ENCODE measurements at places on chromosomes 2 and 18.

DNA sequence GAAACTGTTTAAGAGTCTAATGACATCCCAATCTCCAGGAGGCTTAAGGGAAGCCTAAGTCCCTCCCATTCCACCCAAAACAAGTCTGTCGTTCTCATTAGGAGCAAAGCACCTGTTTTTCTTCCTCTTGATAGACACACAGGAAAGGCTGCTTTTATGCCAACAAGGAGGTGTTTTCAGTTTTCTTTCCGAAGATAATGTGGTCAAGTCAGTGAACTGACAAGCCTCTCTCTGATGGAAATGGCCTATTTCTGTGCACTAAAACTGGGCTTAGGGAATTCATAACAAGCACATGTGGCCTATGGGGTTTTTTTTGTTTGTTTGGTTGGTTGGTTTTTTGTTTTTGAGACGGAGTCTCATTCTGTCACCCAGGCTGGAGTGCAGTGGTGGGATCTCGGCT, 36.2 kb downstream of the FBLN7 start:
- no peaks in the 10 kb centered on the region for H3K36me3 ChIP-seq
- no peak for DNase-seq
- no peaks in the 10 kb centered on the region for H3K27me3 ChIP-seq
- no peak overlapping the region for H3K4me3 ChIP-seq
- H3K4me1 ChIP-seq = peaks cover 3% of the 10 kb centered on the region

DNA sequence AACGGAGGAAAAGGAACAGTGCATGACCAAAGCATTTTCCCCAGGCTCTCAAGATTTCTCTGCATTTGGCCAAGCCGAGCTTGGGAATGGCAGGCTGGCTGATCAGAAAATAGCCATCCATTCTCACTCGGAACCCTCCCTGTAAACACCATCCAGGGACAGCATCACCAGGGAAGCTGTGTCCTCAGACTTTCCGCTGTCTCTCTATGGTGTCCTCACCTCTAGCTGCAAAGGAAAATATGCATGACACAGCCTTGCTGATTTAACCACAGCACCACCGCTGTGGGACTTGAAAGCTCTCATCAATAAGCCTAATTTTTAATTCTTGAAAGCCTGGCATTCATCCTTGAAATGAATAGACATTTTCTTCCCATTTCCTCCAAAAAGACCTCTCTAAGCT, 311.7 kb downstream of the EIPR1 start:
- H3K27ac ChIP-seq = no peak overlapping the region
- H3K4me1 ChIP-seq = no peaks in the 10 kb centered on the region
- no peak for DNase-seq
- no peak overlapping the region for H3K4me3 ChIP-seq
- no peaks in the 10 kb centered on the region for H3K27me3 ChIP-seq

DNA sequence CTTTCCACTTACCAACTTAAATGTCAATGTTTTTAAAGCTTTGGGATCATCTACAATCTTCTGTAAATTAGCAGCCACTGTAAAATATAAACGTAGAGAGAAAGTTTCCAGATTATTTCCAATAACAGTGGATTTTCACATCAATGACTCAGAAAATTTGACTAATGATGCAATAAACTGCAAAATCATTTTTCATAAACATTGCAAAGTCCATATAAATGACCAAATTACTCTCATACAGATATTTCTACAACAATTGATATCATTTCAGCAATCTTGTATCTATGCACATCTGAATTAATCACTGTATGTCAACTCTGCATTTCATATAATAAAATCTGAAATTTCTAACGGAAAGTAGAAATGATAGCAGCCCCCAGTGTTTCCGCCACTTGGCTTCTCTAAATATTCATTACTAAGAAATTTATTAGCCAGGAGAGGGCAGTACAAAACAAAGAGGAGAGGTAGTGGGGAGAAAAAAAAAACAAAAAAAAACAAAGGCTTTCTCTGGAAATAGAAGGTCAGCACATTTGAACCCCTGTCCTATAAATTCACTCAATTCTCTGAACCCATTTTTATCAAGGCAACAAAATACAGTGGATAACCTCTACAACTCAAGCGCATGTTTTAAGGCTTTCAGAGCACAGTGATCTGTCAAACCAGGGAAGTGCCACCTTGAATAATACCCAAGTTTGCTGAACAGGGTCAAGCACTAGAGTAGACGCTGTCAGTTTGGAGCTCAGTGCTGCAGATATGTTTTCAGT, 282.6 kb downstream of the STK39 start:
- H3K36me3 ChIP-seq = peaks cover 20% of the 10 kb centered on the region
- no peaks in the 10 kb centered on the region for H3K27me3 ChIP-seq

DNA sequence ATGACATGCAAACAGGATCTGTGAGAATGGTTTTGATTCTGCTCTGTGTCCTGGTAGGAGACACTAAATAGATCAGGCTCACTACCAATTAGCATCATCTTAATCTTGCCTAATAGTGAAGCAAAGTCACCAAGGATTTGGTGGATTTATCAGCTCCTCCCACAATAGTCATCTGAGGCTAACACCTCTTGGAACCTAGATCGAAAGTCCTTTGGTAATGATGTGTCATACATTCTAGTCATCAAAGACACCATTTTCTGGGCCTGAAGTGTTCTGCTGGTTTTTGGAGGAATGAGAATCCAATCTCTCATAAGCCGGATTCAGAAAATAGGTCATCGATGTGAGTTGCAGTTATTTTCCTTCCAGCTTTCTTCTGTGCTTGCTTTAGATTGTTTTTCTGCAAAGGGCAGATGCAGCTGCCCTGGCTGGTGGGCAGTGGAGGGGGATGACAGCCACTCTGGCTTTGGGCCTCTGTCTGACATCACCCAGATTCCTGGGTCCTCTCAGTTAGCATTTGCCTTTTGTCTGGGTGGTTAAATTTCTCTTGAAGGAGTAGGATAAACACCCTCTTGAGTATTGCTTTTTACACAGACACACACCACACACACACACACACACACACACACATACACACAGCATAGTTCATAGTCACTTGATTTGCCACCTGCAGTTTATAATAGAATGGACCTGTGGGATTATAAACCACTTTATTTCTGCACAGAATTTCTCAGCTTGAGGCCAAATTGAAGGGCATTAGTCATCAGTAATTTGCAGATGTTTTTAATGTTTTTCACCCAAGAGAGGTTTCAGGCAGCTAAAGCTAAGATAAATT, at the start of gene MYO3B:
MYO3B (plus strand) TSS at position 198 of the 832 bp plus-strand sequence; CDS start at position 339, 141 bp downstream.
- H3K27ac ChIP-seq = no peak within 1 kb of the TSS
- peaks cover 10% of the 10 kb centered on the region for H3K4me1 ChIP-seq
- H3K27me3 ChIP-seq = no peaks in the 10 kb centered on the region
- no peak for DNase-seq
- H3K4me3 ChIP-seq = no peak within 1 kb of the TSS

DNA sequence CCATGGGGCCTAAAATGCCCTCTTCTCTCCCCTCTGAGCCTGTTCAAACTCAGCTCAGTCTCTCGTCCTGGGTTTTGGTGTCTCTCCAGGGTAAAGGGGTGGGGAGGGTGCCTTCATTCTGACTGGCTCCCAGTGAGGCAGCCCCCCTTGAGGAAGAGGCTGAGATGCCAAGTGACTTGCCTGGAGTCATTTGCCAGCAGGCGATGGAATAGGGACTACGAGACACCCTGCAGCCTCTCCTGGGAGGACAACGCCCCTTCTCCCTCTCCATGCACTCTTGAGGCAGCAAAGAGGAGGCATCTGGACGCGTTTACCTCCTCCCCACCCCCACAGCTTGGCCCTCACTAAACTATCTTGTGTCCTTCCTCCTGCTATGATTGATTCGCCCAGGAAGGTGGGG, 760 bp upstream of the STON1 start:
- H3K36me3 ChIP-seq = peaks cover 4% of the 10 kb centered on the region
- peak overlapping the region; percentile 29 for H3K4me3 ChIP-seq
- H3K27ac ChIP-seq = no peak overlapping the region
- DNase-seq = no peak
- peaks cover 6% of the 10 kb centered on the region for H3K27me3 ChIP-seq

- H3K4me1 ChIP-seq = no peaks in the 10 kb centered on the region
- DNase-seq = no peak
Measured at GRCh38 chr2:120539937-120540718, 194.2 kb downstream of the INHBB start.

GRCh38 chr18:30556112-30556511, 486.4 kb downstream of the DSC3 start:
- no peaks in the 10 kb centered on the region for H3K36me3 ChIP-seq
- H3K27ac ChIP-seq = no peak overlapping the region
- no peaks in the 10 kb centered on the region for H3K27me3 ChIP-seq

DNA sequence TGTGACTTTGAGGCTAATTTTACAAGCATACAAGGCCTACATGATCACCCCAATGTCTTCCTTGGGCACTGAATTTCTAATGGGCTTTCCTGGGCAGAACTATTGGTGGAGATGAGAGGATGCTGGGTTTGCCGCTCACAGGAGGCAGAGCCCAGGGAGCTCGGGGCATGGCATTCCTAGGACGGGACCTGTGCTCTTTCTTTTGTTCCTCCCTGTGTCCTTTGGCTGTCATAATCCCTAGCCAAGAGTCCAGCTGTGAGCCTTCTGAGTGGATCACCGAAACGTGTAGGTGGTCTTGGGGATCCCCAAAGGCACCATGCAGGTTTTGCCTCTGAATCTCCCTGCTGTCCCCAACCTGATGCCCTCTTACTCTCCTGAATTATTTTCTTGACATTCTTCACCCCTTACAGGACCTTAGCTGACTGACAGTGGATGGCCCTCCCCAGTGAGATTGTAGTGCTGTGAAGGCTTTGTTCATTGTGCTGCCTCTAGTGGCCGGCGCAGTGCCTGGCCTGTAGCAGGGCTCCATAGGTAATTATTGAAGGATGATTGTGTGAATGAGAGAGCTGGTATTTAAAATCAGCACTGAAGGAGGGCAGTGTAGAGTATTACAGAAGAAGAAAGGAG, 221.9 kb downstream of the ZNF407 start:
- peaks cover 17% of the 10 kb centered on the region for H3K36me3 ChIP-seq
- no peak overlapping the region for H3K4me3 ChIP-seq
- DNase-seq = peak; percentile 26
- H3K27ac ChIP-seq = no peak overlapping the region
- H3K27me3 ChIP-seq = no peaks in the 10 kb centered on the region
- no peaks in the 10 kb centered on the region for H3K4me1 ChIP-seq

GRCh38 chr2:62704654-62705006, 883 bp upstream of the EHBP1 start:
- DNase-seq = no peak
- peaks cover 14% of the 10 kb centered on the region for H3K36me3 ChIP-seq
- H3K27me3 ChIP-seq = no peaks in the 10 kb centered on the region
- peak overlapping the region; percentile 80 for H3K4me3 ChIP-seq
- H3K4me1 ChIP-seq = peaks cover 29% of the 10 kb centered on the region
- H3K27ac ChIP-seq = peak overlapping the region; percentile 67

GRCh38 chr2:17540813-17541530, 476 bp downstream of the VSNL1 start:
- peaks cover 4% of the 10 kb centered on the region for H3K4me1 ChIP-seq
- no peak for DNase-seq
- peaks cover 48% of the 10 kb centered on the region for H3K27me3 ChIP-seq
- H3K27ac ChIP-seq = no peak overlapping the region
- H3K36me3 ChIP-seq = no peaks in the 10 kb centered on the region
- no peak overlapping the region for H3K4me3 ChIP-seq

- H3K4me3 ChIP-seq = no peak overlapping the region
- no peaks in the 10 kb centered on the region for H3K36me3 ChIP-seq
- no peak for DNase-seq
- H3K4me1 ChIP-seq = no peaks in the 10 kb centered on the region
- H3K27me3 ChIP-seq = no peaks in the 10 kb centered on the region
Measured at GRCh38 chr2:66113988-66114625, 320.8 kb upstream of the MEIS1 start.

- H3K4me3 ChIP-seq = no peak overlapping the region
- DNase-seq = no peak
- no peaks in the 10 kb centered on the region for H3K36me3 ChIP-seq
Measured at GRCh38 chr2:8214036-8214615, 467.7 kb upstream of the ID2 start.

GRCh38 chr2:196242131-196242620, 70.8 kb upstream of the STK17B start:
- DNase-seq = peak; percentile 31
- H3K36me3 ChIP-seq = peaks cover 18% of the 10 kb centered on the region
- H3K4me3 ChIP-seq = peak overlapping the region; percentile 81
- H3K4me1 ChIP-seq = peaks cover 64% of the 10 kb centered on the region
- H3K27ac ChIP-seq = peak overlapping the region; percentile 100
- no peaks in the 10 kb centered on the region for H3K27me3 ChIP-seq

DNA sequence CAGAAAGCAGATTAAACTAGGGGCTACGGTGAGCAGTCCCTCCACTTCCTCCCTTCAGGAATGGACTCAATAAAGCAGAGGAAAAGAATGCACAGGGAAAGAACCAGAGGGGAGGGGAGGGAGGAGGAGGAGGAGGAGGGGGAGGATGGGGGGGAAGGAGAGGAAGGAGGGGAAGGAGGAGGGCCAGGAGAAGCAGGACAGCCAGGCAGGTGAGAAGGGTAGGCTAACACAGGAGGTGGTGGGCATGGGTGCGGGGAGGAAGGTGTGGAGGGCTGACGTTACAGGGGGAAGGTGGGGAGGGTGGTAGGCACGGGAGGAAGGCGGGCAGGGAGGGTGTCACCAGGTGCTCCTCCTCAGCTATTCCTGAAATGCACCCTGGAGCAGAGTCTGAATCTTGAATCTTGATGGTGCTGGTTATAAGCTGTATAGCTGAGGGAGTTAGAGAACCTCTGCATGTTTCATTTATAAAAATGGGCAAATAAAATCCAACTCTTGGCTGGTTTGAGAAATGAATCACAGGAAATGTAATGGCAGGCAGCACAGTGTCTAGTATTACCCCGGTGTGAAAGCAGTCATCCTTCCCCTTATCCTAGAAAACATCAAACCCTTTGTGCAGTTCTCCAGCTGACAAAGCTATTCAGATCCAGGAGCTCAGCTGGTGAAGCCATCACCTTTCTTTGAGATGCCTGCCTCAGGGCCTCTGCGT, 3.4 kb downstream of the TMEM18 start:
- DNase-seq = no peak
- H3K36me3 ChIP-seq = peaks cover 43% of the 10 kb centered on the region
- H3K4me1 ChIP-seq = peaks cover 30% of the 10 kb centered on the region
- peak overlapping the region; percentile 19 for H3K27ac ChIP-seq

DNA sequence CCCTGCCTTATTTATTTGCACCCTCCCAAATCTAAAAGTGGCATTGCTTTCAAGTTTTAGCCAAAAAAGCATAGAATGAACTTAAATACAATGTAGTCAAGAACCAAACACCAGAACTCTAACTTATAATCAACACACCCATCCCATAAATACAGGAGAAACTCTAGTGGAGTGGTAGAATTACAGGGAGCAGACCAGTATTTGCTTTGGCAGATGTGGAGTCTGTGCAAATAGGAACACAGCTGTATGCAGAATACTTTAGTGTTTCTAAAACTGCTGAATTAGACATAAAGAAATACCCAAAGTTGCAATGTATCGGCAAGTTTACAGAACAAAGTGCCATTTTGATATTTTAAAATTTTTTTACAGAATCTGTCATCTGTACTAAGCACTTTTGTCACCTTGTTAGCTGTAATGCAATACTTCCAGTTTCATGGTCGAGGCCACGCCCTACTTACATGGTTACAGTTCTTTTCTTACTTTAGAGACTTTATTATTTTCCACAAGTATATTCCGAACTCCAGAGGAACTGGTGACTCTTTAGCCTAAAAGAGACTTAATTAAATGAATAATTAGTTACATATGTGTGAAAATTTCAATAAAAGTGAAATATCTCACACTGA, 23.7 kb upstream of the COL5A2 start:
- peaks cover 11% of the 10 kb centered on the region for H3K4me1 ChIP-seq
- no peak overlapping the region for H3K27ac ChIP-seq
- no peaks in the 10 kb centered on the region for H3K27me3 ChIP-seq
- no peak overlapping the region for H3K4me3 ChIP-seq
- H3K36me3 ChIP-seq = no peaks in the 10 kb centered on the region
